ENCODE measurements at places on chromosomes 3 and 15.

DNA sequence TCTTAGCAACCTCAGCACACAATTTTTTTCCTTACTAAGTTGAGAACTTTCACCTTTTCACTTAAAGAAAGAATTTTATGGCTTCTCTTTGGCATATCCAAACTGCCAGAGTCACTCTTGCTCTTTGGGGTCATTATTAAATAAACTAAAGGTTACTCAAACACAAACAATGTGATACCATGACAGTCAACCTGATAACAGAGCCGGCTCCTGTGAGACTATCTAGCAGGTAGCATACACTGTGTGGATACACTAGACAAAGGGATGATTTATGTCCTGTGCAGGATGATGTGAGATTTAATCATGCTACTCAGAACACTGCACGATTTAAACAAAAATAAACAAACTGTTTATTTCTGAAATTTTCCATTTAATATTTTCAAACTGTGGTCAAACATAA lies 35.6 kb downstream of the LRRFIP2 start:
- no peak for DNase-seq

- DNase-seq: no peak
Observed at GRCh38 chr15:79981831-79982455, 10.9 kb upstream of the BCL2A1 start.

GRCh38 chr3:99548674-99549073 lies 89.7 kb upstream of the COL8A1 start:
- no peak for DNase-seq

GRCh38 chr3:95424279-95424678 lies 1361.4 kb downstream of the NSUN3 start:
- no peak for DNase-seq

- DNase-seq: no peak
Observed at GRCh38 chr15:70742928-70743327, 20.4 kb downstream of the UACA start.

- DNase-seq: no peak
Observed at GRCh38 chr15:48355377-48355776, 24.1 kb downstream of the DUT start.

DNA sequence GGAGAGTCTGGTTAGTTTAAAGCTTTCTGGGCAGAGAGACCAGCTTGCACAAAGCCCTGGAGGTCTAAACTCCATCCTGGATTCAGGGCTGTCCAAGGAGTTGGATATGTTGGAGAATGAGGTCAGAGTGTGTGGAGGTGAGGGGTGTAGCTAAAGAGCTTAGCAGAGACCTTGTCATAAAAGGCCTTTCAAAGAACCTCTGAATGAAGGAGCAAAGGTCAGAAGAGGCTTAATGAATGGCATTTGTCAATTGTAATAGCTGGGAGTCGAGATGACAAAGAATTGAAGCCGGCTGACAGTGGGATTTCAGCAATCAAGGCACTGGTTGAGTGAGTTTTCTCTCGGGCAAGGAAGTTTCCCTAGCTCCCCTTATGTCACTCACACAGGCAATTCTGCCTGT lies 202.6 kb downstream of the PDCD6IP start:
- no peak for DNase-seq

- DNase-seq: no peak
Observed at GRCh38 chr3:195906865-195907683, 1.3 kb downstream of the TNK2 start.

- DNase-seq: no peak
Observed at GRCh38 chr3:13884851-13885703, 5.2 kb upstream of the WNT7A start.

DNA sequence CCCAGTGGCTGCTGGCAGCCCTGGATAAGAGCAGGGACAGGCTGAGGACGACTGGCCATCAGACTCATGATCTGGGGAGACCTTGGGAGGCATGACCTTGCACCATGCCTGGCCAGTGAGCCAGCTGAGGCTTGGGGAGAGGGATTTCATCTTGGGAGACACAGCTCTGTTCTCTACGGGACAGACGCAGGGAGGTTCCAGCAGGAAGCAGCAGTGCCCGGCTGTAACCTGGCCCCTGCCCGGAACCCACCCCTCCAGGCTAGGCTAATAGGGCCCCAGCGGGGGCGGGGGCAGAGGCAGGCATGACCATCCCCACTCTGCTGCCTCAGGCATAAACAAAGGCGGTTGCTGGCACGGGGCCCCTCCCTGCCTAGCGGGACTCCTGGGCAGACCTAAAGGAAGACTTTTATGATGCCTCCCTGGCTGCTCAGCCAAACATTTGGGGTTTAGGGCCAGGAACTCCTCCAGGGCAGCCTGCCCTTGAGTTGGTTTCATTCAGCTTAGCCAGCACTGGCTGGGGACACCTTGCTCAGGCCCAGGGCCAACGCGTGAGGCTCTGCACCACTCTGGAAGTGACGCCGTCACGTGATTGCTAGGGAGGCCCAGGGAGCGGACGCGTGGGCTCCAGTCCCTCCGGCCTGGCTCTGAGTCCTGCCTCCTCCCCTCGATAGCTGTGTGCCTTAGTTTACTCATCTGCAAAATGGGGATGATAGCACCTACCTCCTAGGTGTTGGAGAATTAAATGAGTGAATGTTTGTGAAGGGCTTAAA lies 27.6 kb downstream of the HDAC11 start:
- DNase-seq: no peak

DNA sequence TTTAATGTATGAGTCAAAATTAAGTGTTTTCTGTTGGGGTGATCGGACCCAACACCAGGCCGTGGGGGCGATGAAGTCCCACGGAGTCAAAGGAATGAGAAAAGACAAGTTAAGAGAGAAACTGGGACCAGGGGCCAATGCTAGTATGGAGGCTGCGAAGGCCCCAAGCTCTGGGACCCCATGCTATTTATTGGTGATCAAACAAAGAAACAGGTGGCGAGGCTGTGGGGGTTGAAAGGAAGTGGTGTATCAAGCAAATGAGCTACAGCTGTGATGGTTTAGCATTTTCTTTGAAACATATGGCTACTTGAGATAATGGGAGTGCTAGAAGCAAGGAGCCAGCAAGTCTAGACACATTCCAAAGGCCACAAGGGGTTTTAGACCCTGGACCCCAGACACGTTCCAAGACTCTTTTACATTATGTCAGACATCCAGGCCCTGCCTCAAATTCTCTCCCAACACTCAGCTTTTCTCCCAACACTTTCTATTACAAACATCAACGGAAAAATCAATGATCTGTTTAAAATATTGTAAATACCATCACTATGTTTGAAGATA lies 56.0 kb upstream of the SNRPN start:
- no peak for DNase-seq

- DNase-seq: no peak
Observed at GRCh38 chr3:29515451-29515850, 234.6 kb downstream of the RBMS3 start.

DNA sequence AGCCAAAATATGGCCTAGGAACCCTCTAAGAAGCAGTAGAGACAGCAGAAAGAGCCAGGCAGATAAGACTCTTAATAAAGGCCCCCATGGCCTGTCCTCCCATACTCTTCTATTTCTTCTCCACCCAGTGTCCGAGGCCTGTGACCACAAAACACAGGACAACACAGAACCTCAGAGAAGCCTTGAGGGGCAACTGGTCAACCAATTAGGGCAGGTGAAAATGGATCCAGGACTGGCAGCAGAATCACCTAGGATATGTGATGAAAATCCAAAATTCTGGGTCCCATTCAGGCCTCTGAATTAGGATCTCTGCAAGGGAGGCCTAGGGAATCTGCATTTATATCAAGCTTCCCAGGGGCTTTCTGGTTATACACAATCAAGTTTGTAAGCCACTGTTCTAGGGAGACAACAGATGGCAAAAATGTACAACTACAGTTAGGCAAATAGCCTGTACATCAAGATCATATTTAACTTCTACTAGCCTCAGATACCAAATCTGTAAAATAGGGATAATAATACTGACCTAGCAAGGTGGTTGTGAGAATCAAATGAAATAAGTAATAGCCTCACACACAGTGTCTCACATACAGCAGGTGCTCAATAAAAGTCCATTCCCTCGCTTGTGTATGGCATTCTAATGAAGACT lies 10.4 kb downstream of the RAB27A start:
- no peak for DNase-seq

GRCh38 chr3:196357905-196358304 lies 19.7 kb upstream of the TM4SF19 start:
- no peak for DNase-seq

- no peak for DNase-seq
Observed at GRCh38 chr3:9170851-9171160, 78.6 kb downstream of the SRGAP3 start.

GRCh38 chr15:67803996-67804843 lies 21.1 kb upstream of the SKOR1 start:
- DNase-seq: no peak

DNA sequence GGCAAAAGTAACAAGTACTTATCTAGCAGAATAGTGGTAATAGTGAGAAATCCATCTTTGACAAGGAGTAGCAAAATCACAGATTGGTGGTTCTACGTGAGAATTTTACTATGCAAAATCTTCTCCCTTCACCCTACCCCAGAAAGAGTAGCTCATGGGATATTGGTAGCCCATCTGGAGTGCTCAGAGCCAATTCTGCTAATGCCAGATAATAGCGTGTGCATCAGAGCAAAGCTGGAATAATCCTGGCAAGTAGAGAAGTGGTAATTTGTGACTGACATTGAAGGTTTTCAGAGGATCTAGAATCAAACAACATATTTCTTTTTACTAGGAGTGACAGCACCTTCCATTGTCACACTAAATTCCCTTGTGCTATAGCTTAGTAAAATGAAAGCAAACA lies 192.9 kb downstream of the ZBBX start:
- no peak for DNase-seq

DNA sequence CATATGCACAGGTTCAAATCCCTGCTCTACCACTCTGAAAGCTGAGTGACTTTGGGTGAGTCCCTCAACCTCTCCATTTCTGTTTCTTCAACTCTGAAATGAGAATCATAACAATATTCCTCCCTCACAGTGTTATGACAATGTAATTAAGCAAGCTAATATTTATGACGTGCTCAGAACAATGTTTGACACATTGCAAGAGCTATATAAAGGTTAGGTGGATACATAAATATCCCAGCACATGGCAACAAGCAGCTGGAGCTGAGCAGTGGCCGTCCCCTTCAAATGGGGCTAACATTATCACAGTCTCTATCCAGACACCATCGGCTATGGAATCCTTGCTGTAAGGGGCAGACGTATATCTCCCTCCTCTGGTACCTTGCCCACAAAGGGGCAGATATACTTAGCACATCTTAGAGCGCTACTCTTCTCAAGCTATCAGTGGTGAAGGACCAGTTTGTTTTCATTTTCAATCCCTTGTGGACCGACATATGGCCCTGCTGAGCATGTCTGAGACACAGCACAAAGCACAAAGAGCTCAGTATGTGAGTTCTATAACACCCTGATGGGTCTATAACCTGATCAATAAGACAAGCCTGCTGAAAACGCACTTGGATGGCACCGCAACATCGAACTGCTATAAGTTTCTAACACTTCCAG lies 80.9 kb downstream of the PRICKLE2 start:
- no peak for DNase-seq

DNA sequence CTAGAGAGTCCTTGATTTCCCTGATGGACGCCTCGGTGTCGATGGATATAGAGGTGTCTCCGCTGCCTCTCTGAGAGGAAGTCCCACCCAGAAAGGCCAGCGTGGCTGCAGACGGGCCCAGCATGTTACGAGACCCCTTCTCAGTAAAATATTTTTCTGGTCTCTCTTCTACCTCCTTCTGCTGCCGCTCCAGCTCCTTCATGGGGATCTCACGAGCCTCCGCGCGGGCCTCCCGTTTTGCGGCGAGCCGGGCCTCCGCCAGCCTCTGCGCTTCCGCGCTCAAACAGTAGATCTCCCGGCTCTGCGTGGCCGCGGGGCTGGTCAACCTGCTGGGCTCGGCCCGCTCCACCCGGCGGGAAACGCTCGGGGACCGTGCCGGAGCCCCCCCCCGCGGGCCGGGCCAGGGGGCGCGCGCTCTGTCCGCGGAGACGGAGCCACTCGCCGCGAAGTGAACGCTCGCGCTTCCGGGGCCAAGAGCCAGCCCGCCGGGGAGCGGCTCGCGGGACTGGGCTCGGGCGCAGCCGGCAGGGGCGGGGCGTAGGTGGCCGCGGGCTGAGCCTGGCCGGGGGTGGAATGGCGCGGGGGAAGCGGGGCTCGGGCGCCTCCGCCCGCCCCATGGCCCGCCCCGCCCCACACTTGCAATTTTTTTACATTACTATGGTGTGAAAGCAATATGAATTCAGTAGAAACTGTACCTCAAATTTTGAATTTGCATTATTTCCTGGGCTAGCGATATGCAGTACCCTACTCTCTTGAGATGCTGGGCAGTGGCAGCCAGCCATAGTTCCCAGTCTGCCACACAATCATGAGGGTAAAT lies 10.2 kb upstream of the KCNMB3 start:
- DNase-seq: peak; percentile 50

DNA sequence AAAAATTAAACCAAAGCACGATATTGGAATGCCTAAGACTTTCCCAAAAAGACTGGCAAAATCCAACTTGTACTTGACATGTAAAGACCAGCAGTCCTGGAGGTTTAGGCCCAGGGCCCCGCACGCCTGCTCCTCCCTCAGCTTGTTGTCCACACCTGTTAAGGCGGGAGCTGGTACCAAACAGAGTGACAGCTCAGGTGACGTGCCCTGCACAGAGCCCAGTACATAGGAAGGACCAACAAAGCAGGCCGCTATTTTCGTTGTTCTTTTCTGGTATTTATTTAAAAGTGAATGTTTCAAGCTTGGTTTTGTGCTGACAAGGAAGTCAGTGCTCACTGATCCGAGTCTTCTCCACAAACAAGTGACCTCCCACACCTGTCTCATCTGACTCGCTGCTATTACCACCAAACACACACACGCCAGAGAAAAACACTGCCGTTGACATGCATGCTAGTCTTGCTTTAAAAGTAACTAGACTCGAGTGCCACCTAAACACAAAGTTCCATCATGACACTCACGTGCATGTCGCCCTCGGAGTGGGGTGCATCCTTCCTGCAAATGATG lies 50.2 kb downstream of the HERC2 start:
- DNase-seq: no peak

GRCh38 chr15:58217460-58217859 lies 79.3 kb downstream of the AQP9 start:
- DNase-seq: no peak

DNA sequence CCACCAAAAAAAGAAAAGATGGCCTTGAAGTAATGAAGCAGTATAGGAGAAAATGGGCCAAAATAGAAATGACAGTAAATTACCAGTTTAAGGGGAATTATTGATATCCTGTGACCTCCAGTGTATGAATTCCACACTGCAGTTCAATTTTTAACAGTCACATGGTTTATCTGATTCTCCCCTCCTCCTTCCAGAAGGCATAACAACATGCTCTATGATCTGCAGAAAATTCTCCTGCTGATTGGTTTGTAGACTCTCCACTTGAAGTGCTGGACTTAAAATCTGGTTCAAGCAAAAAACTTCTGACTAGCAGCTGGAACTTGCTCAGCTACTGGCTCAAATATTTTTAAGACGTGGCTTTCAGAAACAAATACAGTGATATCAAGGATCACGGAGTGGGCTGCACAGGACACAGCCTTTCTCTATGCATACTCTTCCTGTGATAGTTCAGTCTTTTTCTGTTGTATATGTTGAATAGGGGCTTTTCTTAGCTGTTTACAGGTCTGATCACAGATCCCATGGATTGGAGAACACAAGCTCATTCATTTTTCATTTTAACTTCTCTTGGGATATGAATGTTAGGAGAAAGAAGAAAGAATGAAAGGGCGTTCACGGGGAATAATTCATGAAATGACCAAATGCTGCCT lies 211.5 kb downstream of the LSAMP start:
- DNase-seq: no peak

- DNase-seq: no peak
Observed at GRCh38 chr3:50269977-50270413, 1.0 kb downstream of the SEMA3B start.

GRCh38 chr3:149963485-149963884 lies 7.2 kb downstream of the PFN2 start:
- DNase-seq: no peak

- DNase-seq: no peak
Observed at GRCh38 chr3:67521053-67521646, 133.3 kb downstream of the SUCLG2 start.
